ENCODE measurements at places on chromosomes 5 and 9.

- DNase-seq = no peak
Measured at GRCh38 chr5:35416217-35416988, 186.1 kb upstream of the PRLR start.

- DNase-seq = no peak
Measured at GRCh38 chr5:150345716-150346115, 11.8 kb upstream of the TCOF1 start.

GRCh38 chr5:124136609-124137008, 609.8 kb downstream of the ZNF608 start:
- DNase-seq = no peak

DNA sequence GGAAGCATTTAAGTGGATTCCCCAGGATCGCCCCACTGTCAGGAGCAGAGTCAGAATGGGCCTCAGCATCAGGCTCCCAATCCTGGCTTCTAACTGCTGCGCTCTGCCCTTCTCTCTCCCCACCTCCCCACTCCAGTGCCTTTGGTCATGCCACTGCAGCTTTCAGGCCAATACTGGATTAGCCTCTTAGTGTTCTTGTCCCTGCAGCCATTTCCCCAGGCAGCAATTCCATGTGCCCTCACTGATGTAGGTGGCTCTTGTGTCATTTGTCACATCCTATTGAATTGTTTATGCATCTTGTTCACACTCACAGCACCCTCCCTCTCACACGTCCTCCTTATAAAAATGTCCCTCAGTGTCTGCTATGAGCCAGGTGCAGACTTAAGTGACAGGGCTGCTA, 544.2 kb upstream of the DAP start:
- no peak for DNase-seq

DNA sequence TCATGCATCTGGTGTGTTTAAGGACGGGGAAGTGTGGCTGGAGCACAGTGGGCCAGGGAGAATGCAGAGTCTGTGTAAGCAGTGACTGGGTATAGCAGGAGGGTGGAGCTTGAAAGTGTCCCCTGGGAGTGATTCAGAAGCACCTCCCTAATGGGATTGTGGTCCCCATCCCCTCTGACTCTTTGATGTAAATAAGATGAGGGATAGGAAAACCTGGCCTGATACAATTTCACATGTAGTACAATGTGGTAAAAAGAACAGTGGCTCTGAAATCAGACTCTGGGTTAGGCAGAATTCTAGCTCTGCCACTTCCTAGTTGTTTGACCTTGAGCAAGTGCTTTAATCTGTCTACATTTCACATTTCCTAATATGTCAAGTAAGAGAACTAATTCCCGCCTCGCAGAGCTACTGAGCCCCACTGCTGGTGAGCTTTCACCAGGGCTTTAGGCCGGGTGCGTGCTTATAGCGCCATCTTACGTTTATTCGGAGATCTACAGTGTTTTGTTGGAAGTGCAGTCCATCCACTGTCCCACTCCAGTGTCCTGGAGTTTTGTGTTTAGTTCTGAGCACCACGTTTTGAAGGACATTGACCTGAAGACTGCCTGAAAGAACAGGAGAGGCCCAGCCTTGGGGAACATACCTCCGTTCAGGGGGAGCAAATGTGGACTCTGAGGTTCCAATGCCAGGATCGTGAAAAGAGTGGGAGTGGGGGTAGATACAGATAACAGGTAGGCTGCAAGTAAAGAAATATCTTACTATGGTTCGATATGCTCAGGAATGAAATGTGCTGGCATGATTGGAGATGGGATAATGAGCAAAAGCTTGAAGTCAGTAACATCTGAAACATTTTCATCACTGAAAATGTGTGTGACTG, 51.2 kb upstream of the TESK1 start:
- DNase-seq = peak; percentile 89

DNA sequence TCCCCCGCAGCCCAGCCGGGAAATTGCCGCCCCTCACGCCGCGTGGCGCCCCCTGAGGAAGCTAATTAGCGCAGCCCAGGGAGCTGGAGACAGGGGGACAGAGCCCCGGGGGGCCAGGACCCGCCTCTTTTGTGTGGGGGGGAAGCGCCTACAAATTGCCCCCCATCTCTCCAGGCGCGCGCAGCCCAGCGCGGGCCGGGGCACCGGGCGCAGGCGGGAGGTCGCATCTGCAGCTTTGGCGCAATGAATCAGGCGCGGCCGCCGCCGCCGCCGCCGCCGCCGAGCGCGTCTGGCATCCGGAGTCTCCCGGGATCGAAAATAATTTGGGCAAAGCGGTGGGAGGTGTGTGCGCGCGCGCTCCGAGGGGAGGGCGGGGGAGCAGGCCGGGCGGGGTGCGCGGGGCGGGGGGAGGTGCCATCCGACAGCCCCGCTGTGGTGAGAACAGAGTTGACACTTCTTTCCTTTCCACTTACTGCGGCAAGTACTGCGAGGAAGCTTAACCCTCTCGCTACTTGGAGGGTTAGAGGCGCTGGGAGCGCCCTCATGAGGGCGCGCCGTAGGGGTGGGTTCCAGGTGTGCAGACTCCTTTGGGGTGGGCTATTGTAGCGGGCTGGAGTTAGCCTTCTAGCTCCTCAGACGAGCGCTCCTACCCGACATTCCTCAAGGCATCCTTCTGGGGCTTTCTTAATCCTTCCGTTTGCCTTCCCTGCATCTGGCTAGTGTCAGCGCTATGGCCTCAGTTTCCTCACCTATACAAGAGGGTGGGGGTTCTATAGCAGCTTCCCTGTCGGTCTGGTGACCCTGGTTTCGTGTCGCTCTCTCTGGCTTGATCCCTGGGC, 63.1 kb downstream of the CXXC5 start:
- DNase-seq = peak; percentile 50
